ENCODE measurements at places on chromosomes 2 and 18.

GRCh38 chr18:49994410-49994809 lies 181.1 kb upstream of the ACAA2 start:
- DNase-seq, result no peak

- DNase-seq, result no peak
These were observed 559 bp downstream of the TMEM37 start for GRCh38 chr2:119431976-119432850.

DNA sequence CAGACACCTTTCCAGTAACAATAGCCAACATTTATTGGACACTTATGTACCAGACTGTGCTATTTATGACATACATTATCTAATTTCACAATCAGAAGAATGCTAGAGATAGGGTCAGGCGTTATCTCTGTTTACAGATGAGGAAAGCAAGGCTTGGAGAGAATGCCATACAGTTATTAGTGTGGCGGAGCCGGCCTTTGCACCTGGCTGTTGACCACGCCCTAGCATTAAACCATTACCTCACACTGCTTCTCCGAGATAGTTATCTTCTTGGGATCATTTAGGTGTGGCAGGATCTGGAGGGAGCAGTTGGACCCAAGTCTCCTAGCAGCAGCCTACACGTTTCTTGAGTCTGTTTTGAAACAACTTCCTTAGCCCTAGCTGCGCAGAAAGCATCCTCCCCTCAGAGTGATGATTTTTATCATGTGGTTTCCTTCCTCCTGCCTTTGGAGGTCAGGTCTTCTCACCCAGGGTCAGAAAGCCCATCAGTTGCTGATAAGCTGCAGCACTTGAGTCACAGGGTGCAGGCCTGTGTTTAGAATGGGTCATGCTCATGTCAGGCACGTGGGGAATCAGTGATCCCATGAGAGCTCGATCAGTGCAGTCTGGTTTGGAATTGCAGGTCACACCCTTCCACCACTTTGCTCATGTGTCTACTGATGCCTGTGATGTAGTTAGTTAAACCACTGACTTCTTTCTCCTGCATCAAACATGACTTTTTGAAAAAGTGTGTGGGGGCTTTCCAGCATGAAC lies 118.2 kb downstream of the SPTBN1 start:
- peak; percentile 57 for DNase-seq

GRCh38 chr2:13240789-13241487 lies 524.2 kb downstream of the TRIB2 start:
- DNase-seq, result no peak

- DNase-seq, result no peak
These were observed 369.7 kb downstream of the RAD51AP2 start for GRCh38 chr2:17148407-17149145.

DNA sequence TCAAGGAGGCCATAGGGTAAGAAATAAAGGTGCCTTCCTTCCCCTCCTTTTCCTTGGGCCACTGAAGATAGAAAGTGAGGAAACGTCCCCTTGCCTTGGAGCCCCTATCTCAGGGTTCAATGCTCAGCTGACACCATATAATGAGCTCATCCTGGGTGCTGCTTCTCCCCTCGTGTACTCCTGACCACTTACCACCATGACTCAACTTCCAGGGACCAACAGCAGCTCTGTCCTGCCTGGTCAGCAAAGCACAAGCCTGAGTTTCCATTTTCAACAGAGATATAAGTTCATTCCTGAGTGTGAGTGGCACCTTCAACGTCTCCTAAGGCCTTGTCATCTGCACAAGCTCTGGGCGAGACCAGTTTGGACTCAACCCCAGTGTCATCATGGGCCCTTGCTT lies 151.2 kb downstream of the CAPN13 start:
- no peak for DNase-seq

GRCh38 chr2:54529935-54530334 lies 73.8 kb downstream of the SPTBN1 start:
- no peak for DNase-seq

GRCh38 chr18:71336576-71337210 lies 1047.8 kb downstream of the SOCS6 start:
- DNase-seq, result no peak

DNA sequence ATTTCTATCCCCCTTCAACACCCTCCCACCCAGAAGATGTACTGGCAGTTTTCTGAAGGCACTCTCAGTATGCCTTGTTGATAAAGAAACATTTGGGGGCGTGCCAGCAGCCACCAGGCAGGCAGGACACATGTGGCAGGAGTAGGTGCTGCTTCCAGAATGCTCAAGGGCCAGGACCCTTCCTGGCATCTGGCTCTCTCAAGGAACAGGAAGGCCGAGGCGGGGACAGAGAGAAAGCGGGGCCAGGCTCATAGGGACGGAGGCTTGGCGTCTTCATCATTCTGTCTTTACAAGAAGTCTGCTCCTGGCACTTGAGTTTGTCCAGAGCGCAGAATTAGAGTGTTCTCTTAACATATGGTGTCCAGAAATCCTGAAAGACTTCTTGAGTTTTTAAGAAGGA lies 121.6 kb downstream of the FAM210A start:
- no peak for DNase-seq

- no peak for DNase-seq
These were observed 47.5 kb upstream of the STAM2 start for GRCh38 chr2:152222975-152223637.

- no peak for DNase-seq
These were observed 1775.5 kb upstream of the CELF4 start for GRCh38 chr18:39341129-39341528.

- no peak for DNase-seq
These were observed 684.2 kb downstream of the EPHA4 start for GRCh38 chr2:220887876-220888275.

DNA sequence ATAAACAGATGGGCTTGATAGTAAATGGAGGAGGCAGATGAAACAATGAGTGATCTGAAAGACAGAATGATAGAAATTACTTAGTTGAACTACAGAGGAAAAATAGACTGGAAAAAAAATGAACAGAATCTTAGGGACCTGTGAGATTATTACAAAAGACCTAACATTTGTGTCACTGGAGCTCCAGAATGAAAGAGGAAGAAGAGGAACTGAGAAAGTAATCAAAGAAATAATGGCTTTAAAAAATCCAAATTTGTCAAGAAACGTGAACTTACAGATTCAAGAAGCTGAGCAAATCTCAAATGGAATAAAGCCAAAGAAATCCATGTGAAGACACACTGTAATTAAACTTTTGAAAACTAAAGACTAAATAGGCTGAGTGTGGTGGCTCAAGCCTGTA lies 28.3 kb downstream of the EVA1A start:
- no peak for DNase-seq

DNA sequence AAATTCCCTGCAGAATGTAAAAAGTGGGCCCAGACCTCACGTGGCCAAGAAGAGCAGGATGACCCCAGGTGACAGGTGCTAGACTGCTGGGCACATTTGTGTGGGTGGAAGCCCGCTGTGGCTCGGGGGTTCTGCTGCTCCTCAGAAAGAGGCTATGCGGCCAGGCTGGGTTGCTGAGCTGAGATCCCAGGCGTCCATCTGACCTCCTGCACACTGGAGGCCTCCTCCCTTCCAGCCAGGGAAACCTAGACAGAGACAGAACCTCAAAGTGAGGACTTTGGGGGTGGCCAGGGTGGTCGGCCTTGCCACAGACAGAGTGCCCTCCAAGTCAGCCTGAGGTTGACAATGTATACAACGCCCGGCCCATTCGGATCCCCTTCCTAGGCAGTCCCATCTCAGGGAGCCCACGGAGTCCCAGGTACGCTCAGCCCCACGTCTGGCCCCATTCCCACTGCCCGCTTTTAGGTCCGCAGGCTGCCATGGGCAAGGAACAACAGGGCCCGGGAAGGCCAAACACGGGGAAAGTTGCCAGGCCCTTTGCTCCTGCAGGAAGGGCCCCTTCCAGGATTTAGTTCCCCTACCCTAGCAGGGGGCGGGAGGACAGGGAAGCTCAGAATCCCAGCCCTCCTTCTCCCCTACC lies 75.6 kb downstream of the KIAA2012 start:
- no peak for DNase-seq

GRCh38 chr18:74745633-74746403 lies 148.1 kb downstream of the ZNF407 start:
- no peak for DNase-seq

DNA sequence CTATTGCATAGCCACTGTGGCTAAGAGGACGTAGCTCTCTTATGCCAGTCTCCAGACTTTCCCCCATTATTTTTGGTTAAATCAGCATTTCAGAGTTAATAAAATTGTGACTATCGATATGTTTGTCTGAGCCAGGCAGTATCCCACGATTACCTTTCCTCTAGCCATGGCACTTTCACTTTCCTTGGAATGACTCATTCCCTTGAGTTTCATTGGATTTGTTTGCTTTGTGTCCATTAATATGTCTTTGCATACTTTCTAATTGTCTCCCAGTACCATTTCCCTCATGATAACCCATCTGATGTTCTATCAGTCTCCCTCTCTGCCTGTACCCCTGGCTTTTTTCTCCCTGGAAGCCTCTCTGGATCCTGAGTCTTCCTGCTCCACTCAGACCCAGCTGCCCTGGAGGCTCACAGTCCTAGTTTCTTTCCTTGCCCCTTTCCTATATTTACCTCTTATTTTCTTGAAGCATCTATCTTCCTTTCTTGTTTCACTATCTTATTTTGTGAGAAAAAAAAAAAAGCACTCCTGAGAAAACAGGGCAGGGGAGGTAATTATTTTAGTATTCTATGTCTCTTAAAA lies 126.1 kb downstream of the MTX2 start:
- DNase-seq, result no peak

GRCh38 chr2:214492152-214492551 lies 81.3 kb downstream of the VWC2L start:
- no peak for DNase-seq

- DNase-seq, result no peak
These were observed 176.3 kb downstream of the ZFP36L2 start for GRCh38 chr2:43049836-43050801.

DNA sequence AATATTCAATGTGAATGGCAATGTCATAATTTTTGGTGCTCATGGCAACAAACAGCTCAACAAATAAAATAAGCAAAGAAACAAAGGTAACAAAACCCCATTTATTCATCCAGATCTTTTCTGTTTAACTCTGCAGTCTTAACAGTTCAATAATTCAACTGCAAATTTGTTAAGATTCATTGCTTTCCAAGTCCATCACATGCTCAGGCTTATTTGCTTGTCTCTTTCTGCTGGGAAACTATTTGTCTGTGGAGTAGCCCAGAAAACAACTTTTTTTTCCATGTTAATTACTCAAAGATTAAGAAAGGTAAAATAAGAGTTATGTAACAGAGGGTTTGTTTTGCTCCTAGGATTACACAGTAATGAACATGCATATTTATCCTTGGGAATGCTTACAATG lies 92.6 kb upstream of the PNPT1 start:
- no peak for DNase-seq

GRCh38 chr18:57837917-57838548 lies 34.9 kb upstream of the ATP8B1 start:
- DNase-seq, result peak; percentile 72

GRCh38 chr18:45119876-45120275 lies 439.2 kb downstream of the SETBP1 start:
- DNase-seq, result no peak

- DNase-seq, result no peak
These were observed 48.5 kb downstream of the SMAD7 start for GRCh38 chr18:48902023-48902855.

DNA sequence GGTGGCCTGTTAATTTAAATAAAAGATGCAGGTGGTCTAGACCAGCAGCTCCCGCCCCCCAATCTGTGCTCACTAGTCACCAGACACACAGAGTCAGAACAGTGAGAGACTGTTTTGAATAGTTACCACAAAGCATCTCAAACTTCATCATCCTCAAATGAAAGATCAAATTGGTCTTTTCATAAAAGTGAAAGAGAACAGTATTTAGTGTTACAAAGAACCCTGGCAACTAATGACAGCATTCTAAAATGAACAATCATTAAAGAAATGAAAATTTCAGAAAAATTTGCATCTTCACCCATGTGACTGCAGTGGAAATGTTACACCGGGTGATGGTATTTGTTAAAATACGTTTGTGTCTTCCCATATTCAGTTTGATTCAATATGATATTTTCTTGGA lies 65.5 kb upstream of the PMAIP1 start:
- DNase-seq, result no peak

DNA sequence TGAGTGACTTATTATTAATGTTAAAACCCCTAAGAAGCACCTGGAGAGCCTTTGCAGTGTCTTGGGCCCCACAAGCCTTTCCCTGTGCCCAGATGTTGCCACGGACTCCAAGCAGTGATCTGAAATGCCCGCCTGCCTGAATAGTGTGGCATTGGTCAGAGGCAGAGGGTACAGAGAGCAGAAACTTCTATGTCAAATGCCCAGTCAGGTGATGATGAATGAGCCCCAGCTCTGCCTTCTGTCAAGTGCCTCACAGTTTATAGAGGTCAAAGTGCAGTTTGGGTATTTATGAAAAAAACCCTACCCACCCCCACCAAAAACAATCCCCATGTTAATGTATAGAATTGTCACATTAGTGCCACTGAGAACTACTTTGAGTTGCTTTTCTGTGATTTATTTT lies 170.0 kb upstream of the SIX3 start:
- no peak for DNase-seq

- DNase-seq, result no peak
These were observed 189.7 kb upstream of the DPP10 start for GRCh38 chr2:114252713-114253112.

GRCh38 chr2:45859682-45860081 lies 208.2 kb downstream of the PRKCE start:
- DNase-seq, result no peak

GRCh38 chr18:56803051-56803450 lies 151.9 kb downstream of the WDR7 start:
- no peak for DNase-seq

- no peak for DNase-seq
These were observed 33.9 kb downstream of the ACKR3 start for GRCh38 chr2:236603361-236604015.

DNA sequence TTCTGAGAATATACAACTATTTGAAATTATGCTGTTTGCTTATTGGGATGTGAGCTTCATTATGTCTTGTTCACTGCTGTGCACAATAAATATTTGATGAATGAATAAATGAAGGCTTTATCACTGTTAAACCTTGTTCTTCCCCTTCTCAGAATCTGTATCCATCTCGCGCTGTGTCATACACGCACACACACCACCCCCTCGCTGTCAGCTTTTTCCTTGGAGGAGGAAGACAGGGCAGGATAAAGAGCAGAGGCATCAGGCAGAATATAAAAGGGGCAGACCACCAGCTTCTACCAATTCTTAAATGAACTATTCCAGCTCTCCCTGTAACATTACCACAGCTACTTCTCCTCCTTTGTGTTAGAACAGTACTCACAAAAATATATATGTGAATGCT lies 75.0 kb downstream of the CD226 start:
- DNase-seq, result no peak

GRCh38 chr2:33494155-33494779 lies 17.8 kb downstream of the RASGRP3 start:
- no peak for DNase-seq
